Brain pericyte (primary cell): ENCODE measurements at places on chromosomes 2 and 18.

DNA sequence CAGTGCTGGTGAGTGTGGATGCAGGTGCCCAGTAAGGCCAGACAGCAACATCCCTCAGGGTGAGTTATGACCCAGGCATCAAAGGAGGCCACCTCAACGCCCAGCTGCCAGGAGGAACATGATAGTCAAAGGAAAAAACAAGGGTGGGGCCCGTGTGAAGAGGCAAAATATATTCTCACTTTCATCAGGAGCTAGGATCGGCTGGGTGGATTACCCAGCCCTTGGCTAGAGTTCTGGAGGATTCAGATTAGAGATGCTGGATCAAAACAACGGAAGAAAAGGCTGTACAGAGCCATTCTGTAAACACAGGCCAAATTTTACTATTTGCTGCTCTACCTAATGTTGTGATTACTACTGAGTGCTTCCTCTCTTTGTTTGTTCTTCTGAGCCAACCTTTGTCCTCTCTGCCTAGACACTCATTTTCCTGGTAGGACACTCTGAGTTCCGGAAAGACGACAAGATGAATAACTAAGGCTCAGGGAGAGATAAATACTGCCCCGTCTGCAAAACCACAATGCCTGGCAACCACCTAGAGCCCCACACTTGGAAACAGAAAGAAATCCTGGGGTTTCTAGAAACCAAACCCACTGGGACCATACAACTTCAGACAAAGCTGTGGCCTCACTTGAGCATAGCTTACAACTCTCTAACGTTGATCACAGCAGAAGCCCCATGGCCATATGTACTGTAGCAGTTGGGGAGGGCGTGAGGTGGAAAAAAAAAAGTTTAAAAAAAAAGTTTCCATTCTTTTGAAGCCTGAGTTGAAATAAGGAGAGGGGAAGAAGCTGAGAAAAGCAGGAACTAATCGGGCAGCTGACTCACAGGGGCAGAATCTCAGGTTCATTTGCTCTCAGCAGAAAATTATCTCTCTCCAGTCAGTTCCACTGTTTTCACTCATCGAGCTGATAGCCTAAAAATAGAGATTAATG lies 17.8 kb upstream of the PMAIP1 start:
- DNase-seq, result no peak

DNA sequence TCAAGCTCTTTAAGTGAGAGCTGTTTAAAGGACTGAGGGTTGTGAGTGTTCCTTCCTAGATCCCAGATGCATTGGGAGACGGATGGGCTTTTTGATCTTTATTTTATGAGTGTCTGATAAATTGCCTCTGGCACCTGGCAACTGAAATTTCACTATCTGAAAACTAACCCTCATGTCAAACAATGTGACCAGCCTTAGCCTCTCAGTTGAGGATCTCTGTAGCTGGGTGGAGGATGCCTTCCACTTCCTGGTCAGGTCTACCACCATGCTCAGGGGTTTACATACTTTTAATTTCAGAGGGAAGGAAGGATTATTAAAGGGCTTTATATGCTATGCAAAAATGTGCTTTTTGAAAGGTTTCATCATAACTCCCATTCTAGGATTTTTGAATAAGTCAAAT lies 70.5 kb upstream of the NT5C1B start:
- no peak for DNase-seq

DNA sequence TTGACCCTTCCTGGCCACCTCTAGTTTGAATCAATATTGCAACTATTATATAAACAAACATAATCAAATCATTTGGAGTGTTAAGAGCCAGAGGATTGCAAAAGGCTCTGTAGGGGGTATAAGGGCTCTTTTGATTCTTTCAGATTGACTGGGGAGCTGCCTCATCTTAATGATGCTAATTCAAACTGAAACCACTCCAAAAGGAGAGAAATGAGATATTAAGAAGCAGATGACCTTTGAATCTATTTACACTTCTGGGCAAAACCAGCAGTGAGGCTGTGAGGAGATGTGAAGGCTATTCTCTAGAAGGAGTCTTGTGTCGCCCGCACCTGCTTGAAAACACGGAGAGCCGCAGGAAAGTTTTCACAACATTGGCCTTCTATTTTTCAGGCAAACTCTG lies 311.2 kb upstream of the CRIM1 start:
- no peak for DNase-seq

- no peak for DNase-seq
Observed at GRCh38 chr2:172826522-172826921, 90.9 kb downstream of the RAPGEF4 start.

DNA sequence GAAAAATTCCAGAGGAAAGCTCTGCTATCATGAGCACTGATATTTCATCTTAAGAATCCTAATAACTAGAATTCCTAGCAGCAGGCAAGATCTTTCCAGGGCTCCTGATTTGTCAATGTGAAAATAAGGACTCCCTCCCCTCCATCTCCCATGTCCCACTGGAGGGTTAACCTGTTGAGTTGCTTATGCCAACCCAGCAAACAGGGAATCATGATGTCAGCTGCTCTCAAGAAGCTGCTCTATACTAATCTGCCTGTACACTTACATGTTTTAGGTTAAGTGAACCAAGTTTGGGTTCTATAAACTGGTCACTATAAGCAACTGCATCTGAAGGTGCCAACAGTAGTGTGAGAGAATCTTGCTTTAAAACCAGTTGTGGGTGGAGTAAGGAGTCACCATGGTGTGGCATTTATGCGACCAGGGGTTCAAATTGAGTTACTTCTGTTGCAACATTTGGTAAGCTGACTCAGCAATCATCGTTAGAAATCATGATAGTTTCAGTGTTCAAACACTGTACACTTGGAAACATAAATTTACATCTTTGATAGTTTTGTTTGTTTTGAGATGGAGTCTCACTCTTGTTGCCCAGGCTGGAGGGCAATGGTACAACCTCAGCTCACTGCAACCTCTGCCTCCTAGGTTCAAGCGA lies 53.4 kb downstream of the STK25 start:
- no peak for DNase-seq

DNA sequence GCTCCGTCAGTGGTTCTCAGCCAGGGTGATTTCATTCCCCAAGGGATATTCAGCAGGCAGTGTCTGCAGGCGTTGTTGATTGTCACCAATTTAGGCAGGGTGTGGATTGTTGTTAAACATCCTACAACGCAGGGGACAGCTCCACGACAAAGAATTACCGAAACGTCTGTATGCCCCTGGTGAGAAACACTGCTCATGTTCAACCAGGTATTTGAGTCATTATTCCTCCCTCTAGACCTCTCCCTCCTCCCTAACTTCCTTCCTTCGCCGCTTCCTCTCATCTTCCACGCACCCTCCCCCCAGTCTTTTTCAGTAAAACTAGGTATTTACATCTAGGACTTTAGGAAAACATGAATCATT lies 50.8 kb downstream of the NCK2 start:
- DNase-seq, result no peak

DNA sequence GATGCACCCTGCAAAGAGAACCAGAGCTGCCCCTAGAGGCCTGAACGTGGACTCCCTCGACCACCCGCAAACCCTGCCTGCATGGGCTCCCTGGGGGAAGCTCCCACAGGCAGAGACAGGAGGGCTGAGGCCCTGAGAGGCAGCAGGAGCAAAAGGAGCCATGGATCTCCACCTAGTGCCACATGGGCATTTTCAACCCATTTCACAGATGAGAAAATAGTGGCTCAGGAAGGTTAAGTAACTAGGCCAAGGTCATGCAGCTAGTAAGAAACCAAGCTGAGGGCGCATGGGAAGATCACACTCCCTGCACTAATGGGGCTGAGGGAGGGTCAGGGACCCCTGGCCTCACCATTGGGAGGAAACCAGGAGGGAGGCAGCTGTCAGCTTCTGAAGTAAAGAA lies 271.7 kb upstream of the RAB6C start:
- no peak for DNase-seq

DNA sequence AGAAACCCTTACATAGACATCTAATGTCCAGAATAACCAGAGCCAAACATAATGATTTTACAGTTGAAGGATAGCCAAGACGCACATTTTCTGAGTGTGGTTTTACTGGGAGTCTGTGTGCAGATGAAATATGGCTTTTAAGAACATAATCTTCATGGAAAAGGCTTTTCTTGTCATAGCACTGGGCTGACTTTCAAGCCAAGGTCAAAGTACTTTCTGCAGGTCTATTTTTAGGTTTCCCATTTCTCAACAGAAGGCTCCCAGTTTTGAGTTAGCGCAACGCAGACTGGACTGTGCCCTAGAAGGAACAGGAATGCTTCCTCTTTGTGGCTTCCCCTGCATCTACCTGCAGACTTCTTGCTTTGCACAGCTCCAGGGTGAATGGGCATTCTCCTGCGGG lies 92.3 kb upstream of the UPP2 start:
- DNase-seq, result no peak

- DNase-seq, result no peak
Observed at GRCh38 chr18:79974025-79974654, 9.7 kb downstream of the HSBP1L1 start.

GRCh38 chr18:23868136-23868785 lies 146.3 kb upstream of the TTC39C start:
- DNase-seq, result no peak

DNA sequence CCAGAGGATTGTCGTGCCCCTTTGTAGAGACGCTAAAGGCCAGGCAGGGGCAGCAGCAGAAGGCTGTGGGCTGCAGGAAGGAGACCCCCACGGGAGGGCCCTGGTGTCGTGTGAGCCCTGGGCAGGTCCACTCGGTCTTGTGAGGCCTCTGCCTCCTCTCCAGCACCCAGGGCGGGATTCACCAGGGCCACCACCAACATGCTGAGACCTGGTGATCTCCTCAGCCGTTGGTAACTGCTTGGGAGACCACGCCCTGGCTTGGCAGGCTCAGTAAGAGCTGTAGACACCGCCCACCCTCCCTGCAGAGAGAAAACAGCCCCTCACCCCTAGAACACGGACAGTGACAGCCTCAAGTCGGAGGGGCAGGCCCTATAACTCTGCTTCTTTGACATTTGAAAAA lies 21.1 kb downstream of the MBP start:
- no peak for DNase-seq

- no peak for DNase-seq
Observed at GRCh38 chr2:165870346-165870745, 76.3 kb upstream of the GALNT3 start.

DNA sequence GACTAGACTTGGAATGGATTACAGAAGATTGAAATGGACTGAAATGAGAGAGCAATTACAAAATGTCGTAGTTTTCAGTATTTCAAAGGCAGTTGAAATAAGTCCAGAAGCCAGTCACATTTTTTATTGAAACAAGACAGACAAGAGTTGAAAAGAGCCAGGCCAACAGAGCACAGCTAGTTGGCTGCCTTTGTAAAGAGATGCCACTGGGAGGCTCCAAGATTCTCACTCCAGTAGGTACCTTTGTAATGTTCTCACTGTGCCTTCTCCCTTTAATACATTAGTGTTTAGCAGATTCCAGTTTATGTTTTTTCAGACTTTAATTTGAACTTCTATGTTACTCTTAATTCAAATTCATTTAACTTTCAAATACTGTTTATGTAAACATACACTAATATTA lies 234.8 kb downstream of the DSEL start:
- DNase-seq, result no peak

DNA sequence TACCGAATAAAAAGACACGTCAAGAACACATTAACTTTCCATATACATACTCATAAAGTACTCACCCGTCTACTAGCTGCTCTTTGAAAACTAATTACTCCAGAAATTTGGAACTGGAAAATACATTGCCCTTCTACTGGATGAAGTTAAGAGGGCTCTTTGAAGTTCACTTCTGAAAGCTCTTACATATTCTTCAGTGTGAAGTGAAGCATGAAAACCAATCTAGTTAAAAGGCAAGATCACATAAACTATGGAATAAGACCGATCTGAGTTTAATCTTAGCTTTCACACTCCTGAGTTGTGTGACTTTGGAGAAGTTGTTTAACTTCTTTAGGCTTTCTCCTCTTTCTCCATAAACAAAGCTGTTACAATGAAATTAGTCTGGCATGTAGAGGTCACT lies 38.5 kb downstream of the REV1 start:
- DNase-seq, result no peak

GRCh38 chr2:68811364-68811763 lies 59.8 kb downstream of the BMP10 start:
- no peak for DNase-seq

DNA sequence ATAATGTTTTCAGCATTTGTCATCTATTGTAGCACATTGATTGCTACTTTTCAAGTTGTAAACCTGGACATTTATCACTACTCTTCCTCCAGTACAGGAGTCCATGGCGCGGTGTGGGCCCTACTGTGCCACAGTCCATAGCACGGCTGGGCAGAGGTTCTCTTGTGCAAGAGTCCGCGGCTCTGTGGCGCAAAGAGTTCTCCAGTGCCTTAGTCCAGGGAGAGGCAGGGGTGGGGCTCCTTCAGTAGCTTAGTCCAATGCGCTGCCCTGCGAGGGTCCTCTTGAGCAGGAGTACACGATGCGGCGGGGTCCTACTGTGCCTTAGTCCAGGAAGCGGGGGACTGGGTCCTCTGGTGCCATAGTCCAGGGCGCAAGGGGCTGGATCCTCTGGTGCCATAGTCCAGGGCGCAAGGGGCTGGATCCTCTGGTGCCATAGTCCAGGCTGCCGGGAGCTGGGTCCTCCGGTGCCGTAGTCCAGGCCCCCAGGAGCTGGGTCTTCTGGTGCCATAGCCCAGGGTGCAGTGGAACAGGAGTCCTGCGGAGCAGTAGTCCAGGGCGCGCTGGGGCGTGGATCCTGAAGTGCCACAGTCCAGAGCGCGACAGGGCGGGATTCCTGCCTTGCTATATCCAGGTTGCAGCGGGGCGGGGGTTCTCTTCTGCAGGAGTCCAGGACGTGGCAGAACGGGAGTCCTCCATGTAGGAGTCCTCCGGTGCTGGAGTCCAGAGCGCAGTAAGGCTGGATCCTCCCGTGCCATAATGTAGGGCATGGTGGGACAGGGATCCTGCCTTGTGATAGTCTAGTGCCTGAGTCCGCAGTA lies 129.3 kb downstream of the CCDC74A start:
- DNase-seq, result no peak

DNA sequence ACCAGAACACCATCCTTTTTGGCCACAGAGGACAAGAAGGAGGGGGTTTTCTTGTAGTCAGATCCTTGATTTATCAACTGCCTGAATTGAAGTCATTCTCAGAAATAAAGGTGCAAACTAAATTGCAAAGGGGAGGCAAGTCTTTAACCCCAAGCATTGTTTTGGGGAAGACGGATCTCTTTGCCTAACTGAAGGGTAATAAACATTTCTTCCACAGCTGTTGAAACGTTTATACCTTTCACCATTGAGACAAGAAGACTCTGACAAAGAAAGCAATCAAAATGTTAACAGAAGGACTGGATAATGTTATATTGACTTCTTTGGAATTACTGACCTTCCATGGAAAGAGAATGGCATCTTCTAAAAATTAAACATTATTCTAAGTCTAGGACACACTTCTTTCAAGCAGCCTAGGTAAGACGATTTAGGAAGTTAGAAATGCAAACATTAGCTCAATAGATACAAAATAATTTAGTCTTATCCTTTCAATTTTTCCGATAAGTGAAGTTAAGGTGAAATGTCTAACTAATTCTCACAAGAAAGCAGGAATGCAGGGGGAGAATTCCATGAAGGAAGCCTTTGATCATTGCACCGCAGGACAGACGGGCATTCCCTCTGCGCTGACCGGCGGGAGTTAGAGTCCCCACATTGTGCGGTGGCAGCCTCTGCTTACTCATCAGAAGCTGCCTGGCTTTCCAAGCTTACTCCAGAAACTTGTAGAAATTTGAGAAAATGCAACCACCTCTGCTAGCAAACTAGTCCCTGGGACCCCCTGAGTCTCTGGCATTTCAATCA lies 69.4 kb upstream of the COPS8 start:
- no peak for DNase-seq

GRCh38 chr2:59932341-59932740 lies 621.1 kb downstream of the BCL11A start:
- DNase-seq, result no peak
